CD8-positive, alpha-beta memory T cell (primary cell): ENCODE measurements at places on chromosomes 1 and 21.

DNA sequence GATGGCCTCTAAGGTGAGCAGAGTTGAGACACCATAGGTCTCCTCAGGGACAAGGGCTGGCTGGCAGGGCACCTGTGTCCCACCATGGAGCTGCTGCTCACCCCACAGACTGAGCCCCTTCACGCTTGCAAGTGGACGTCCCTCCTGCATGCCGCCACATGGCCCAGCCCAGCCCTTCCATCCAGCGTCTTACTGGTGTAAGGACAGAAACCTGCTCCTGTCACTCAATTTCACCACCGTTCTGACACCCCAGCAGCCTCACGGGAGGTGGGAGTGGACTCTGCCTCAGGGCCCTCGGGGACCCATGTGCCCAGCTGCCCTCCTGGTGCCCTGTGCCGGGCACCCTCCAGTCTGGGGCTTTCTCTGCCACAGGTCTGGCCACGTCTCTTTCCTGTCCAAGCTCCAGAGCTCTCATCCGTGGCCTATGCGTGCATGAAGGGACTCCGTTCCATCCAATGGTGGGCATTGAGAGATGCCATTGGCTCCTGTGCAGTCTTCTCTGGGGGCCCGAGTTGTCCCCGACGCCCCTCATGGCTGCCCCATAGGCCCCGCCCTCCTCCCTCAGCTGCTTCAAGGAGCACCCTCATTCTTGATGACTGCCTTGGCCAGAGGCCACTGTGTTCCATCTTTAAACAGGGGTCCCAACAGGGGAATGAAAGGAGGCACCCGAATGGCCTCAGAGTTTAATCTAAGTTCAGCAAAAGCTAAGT lies 42.6 kb upstream of the COL6A1 start:
- no peak for DNase-seq

DNA sequence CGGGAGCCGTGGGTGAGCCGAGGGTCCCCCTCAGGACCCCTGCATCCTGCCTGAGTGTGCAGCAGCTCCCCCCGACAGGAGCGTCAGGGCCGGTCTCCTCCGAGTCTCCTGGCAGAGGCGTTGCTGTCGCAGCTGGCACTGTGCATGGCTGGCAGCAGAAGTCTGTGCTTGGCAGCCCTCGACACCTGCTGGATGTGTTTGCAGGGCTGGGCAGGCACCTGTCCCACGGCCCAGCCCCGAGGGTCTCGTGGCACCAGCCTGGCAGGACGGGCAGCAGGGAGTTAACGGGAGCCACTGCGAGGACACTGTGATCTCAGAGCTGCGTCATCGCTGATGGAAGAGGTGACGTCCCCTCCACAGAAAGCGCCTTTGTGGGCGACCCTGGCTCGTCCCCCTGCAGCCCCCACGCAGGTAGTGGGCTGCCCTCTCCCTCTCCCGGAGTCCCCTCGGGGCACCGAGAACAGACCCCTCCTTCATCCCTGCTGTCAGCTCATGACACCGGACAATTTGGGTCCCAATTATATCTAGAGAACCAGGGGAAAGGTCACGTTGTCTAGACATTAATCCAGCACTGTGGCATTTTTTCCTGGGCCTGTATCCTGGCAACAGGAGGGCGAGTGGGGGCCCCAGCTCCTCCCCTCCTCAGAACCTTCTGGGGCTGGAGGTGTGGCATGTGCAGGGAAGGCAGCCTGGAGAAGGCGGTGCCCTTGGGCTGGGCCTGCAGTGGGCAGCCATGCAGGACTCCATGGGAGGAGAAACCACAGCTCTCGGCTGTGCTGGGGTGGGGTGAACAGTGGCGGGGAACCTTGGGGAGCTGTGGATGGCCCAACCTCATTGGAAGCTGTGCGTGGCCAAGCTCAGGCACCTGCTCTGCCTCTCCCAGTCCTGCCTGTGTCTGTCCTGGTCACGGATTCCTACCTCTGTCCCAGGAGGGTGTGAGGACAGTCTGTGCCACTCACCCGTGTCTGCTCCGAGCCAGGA lies 15.4 kb downstream of the COL18A1 start:
- DNase-seq: peak; percentile 30

- no peak for DNase-seq
These were observed 320.0 kb downstream of the PCP4 start for GRCh38 chr21:40187244-40187643.

DNA sequence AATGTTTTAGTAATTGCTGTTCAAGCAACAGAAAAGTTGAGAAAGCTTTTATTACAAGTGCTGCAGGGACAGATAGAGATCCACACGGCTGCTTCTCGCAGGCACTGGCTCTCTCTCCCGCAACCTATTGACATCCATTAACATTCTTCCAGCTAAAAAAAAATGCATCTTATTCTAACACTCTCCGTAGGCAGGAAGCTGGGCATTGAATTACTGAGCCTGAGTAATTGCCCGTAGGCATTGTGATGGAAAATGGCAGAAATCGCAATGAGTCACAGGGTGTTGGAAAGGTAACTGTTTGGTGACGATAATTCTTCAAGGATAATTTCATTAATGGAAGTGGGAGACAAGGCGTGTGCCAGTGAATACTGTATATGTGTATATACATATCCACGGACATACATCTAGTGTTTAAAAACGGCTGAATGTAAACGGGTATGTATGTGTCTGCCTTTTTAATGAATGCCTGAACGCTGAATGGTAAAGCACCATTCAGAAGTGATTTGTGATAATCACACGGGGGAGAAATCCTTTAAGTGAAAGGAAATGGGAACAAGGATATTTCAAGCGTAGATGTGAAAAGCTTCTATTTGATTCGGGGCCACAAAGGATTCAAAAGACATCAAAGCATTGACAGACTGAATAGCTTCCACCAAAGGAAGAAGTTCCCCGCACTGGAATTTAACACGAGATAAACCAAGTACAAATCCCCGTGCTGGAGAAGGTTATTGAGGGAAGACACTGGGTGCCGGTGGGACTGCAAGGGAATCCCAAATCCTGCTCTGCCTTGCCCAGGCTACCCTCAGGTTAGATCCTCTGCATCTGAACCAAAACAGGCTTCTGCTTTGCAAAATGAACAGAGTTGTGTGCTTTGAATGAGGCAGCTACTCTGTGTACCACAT lies 567.2 kb downstream of the NPHP4 start:
- no peak for DNase-seq

GRCh38 chr1:61853583-61853982 lies 111.3 kb downstream of the PATJ start:
- no peak for DNase-seq

DNA sequence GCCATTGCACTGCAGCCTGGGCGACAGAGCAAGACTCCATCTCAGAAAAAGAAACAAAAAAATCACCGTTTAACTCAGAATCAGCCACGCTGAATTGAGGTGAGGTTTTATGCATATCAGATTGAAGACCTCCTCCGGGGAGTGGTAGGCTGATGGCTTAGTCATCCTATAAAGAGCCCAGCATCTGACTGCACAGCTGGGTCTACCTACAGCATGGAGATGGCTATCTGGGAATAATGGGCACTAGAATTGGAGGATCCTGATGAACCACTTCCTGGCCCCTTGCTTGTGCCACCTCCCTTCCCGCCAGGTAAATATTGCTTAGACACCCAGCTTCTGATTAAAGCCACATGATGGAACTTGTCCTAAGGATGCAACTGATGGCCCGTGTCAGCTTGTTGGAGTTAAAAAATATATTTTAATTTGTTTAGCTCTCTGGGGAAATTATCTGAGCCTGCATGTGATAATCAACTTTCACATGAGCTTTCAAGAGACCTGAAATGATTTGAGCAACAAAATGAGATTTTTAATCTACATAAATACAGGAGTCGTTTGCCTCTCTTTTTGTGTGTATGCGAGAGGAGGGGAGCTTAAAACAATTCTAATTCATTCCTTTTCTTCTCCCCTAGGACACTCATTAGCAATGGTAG lies 157.2 kb downstream of the KIF26B start:
- DNase-seq: no peak

DNA sequence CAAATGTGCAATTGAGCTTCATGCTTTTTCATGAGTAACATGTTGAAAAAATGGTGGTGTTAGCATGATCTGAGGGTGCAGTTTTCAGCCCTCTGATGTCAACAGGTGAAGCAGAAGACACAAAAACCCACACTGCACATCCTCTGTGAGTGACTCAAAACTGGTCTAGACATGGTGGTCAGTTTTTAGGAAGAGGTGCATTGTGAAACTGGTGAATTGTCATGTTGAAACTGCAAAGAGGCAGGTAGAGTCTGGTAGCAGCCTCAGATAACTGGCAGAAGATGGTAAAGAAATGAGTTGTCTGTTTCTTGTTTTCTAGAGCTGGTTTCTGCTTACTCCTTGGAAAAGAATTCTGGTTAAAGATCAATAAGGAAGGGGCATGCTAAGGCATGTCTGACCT lies 97.3 kb upstream of the HMCN1 start:
- DNase-seq: no peak

- no peak for DNase-seq
These were observed at the start of gene HORMAD1 for GRCh38 chr1:150720703-150721102. TSS of gene HORMAD1 (minus strand) at chr1:150720895. CDS start at chr1:150719505, 1,390 bp downstream.

DNA sequence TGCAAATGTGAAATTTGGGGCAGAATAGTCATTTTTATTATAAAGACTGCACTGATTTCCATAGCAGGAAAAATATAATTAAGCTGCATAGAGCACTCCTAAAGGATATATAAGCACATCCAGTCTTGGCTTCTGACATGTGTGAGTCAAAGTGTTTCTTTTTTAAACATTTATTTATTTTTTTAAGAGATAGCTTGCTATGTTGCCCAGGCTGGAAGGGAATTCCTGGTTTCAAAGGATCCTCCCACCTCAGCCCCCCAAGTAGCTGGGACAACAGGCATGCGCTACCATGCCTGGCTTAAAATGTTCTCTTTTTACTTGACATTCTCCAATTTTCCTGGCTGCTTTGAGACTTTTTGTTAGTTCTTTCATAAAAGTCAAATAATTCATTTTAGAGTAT lies 126.1 kb downstream of the HMCN1 start:
- no peak for DNase-seq

DNA sequence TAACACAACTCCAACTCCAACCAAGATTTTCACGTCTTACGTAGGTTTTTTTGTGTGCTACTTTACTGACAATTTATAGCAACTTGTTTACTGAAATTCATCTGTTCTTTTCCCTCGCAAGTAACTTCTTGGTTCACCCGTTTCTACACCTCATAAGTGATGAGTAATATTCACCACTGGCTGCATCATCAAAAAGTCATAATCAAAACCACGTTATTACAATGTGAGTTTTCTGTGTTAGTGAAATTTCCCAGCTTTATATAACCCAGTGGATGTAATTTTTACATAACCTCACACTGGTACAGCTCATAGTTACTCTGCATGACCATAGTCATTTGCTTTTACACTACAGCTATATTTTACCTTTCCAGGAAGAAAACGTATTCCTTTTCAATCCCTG lies 401.1 kb upstream of the LYPLAL1 start:
- DNase-seq: no peak

DNA sequence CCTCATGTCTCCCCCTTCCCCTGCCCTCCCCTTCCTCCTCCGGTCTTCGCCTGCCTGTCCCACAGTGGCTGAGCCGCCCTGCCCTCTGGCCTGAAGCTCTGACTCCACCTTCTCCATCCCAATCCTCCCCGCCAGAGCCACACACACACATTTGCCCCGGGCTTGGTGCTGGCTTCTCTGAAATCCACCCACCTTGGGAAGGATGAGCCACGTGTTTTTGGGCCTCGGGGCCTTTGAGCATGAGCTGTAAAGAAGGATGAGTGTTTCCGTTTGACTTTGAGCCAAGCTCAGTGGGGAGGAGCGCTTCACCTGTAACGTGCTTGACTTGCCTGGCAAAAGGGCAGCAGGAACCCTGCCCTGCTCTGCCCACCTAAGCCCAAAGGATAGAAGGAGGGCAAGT lies 295.1 kb downstream of the SIPA1L2 start:
- no peak for DNase-seq

DNA sequence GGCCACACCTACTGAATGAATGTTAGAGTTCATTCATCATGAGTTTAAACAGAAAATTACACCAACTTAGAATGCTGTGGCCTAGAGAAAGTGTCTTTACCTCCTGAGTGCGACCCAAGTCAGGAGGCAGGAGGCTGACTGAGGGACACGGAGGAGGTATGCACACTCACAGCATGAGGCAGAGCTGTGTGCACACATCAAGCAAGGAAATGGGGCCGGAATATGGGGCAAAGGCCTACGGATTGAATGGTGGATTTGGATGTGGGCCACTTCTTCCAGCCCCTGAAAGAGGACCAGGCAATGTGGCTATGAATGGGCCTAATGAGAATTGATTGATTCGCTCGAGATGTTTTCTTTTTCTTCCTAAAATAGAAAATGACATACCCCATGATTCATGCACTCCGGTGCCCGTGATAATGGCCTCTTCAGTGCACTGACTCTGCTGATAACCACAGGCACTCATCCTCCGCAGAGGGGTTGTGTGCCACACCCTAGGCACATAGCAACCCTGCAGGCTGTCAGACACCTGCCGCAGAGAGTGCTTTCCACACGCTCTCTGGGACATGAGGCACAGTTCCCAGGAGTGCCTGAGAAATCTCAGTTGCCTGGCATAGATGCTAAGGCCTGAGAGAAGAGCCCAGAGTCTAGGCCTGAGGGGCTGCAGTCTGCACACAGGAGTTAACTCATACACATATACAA lies 155.5 kb downstream of the GLUL start:
- no peak for DNase-seq

DNA sequence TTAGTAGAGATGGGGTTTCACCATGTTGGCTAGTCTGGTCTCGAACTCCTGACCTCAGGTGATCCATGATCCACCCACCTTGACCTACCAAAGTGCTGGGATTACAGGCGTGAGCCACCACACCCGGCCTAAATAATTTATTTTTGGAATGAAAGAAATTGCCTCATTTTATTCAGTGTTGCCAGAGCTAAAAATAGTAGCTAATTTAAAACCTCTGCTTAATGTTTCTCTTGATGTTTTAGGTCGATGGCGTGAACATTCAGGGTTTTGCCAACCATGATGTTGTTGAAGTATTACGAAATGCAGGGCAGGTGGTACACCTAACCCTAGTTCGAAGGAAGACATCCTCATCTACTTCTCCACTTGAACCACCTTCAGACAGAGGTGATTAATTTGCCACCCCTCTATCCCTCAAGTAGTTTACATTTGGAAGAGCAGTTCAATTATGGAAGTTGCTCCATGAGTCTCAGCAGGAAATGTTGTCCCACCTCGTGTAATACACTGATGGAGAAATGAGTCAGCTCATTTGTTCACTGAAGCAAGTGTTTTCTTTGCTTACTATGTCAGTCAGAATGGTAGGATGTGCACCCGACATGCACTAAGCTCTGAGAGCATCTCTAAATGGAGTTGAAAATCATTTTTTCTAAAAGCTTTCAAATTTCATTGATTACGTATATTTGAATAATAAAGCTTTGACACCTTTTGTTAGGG lies 54.9 kb downstream of the PATJ start:
- no peak for DNase-seq

DNA sequence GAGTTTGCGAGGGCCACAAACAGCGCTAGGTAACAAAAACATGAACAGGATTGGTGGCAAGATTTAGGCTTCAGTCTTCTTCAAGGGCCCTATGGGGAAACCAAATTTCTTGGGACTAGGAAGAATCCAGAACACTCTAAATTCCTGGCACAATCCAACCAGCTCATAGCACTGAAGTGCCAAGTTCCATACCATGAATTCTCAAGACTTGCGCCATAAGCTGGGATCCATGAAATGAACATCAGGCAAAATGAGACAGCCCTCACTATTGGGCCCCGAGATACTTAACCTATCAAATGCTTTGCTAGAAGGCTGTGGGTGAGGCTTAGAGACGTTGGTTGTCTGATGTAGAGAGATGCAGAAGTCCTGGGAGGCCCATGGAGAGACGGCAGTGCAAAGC lies 322.1 kb downstream of the PAPPA2 start:
- DNase-seq: no peak
